AG20443 (cell line): ENCODE measurements at places on chromosomes 1 and 21.

DNA sequence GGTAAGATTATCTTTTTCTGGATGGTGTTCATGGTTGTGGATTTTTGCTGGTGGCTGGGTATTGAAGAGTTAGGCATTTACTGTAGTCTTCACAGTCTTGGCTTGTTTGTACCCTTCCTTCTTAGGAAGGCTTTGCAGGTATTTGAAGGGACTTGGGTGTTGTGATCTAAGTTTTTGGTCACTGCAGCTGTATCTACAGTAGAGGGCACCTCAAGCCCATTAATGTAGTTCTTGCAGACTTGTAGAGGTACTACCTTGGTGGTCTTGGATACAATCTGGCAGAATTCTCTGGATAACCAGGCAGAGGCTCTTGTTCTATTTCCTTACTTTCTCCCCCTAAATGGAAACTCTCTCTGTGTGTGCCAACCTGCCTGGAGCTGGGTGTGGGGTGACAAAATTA, 155.8 kb upstream of the BRINP3 start:
- DNase-seq: no peak

- DNase-seq: no peak
Observed at GRCh38 chr1:41860771-41861170, 58.0 kb downstream of the HIVEP3 start.

- DNase-seq: no peak
Observed at GRCh38 chr1:30686236-30686935, 37.0 kb downstream of the MATN1 start.

DNA sequence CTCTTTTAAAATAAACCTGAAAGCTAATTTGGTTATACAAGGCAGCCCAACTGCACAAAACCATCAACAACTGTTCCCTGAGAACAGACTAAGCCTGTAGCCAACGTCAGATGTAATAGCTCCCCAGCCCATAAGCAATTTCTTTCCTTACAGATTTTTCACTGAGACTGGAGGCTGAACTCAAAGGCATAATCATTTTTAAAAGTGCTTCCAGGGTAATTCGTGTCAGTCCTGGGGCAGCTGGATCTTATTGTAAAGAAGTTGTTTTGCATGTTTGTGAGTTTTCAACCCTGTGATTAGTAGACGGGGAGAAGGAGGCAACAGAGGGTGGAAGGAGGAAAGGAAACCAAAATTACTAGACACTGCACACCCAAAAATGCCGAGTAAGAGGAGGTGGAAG, 3.2 kb downstream of the DPT start:
- no peak for DNase-seq

- no peak for DNase-seq
Observed at GRCh38 chr1:5904551-5904950, 87.7 kb downstream of the NPHP4 start.
